ENCODE measurements at places on chromosomes 4 and X.

DNA sequence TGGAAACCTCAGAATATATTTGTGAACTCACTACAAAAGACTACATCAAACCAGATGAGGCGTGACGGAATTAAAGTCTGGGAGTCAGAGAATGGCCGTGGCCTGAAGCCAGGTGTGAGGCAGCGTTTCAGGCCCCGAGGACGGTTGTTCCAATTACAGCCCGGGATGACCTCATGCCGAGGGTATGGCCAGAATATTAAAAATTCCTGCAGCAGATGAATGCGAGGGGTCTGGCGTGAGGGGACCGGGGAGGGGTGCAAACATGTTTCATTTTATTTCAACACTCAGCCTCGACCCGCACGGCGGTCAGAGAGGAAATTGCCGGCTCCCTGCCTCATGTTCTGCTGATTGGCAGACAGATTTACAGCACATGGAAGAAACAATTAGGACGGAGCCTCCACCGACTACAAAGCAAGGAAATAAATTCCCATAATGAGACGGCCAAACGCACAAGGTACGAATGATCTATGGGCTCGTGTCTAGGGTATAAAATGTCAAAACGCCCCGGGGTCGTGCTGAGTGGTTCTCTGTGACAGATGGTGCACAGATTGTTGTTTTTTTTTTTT, 289.7 kb downstream of the SHOX start:
- DNase-seq, result no peak

DNA sequence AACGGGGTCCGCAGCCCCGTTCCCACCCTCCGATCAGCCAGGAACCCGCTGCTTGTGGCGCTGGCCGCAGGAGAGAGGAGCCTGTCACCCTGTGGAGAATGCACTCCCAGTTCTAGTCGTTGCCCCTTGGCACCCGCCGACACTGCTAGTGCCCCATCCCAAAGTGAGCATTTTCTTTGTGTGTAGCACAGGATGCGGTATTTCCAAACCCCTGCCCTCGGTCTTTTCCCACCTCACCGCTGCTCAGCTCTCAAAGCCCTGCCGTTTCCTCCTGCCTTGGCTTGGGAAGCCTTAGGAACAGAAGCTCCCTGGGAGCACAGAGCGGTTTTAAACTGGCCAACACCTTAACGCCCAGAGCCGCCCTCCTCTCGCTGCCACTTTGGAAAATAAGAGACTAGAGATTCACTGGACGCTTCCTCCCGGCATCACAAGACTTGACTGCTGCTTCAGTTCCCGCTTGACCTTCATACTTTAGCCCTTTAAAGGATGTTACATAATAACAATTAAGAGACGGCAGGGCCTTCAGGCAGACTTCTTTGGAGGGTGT, 772 bp downstream of the CYP4V2 start:
- DNase-seq, result no peak

- DNase-seq, result no peak
These were observed 37.4 kb downstream of the CLOCK start for GRCh38 chr4:55509266-55509665.

DNA sequence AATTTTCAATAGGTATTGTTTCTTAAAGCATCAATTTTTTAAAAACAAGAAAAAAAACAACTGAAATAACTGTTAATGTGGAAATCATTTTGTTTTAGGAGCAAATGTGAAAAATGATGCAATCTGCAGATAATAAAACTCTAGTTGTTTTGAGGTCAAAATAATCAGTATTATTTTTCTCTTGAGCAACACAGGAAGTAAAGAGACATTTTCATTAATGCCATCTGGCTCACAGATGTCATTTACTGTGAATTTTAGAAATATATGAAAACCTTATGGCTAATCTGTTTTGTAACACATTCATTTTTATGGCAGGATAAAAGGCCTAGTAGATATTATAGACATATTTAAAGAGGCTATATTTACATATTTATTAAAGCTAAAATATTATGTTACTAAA, 141.6 kb downstream of the PCDH18 start:
- no peak for DNase-seq

GRCh38 chr4:120796271-120796670, 126.3 kb downstream of the PRDM5 start:
- no peak for DNase-seq

GRCh38 chr4:3040452-3041191, 33.7 kb downstream of the HTT-AS start:
- DNase-seq, result no peak

- DNase-seq, result no peak
These were observed 47.8 kb downstream of the ELF2 start for GRCh38 chr4:139129206-139129605.

- no peak for DNase-seq
These were observed 139.9 kb downstream of the NDST3 start for GRCh38 chr4:118173956-118174725.

GRCh38 chr4:25172961-25173915, 13.0 kb upstream of the SEPSECS start:
- no peak for DNase-seq

DNA sequence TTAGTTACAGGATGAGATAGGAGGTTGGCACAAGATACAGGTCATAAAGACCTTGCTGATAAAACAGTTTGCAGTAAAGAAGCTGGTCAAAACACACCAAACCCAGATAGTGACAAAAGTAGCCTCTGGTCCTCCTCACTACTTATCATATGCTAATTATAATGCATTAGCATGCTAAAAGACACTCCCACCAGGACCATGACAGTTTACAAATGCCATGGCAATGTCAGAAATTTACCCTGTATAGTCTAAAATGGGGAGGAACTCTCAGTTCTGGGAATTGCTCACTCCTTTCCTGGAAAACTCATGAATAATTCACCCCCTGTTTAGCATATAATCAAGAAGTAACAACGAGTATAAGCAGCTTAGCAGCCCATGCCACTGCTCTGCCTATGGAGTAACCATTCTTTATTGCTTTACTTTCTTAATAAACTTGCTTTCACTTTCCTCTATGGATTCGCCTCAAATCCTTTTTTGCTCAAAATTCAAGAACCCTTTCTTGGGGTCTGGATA, 1254.4 kb downstream of the PCDH7 start:
- no peak for DNase-seq

- DNase-seq, result no peak
These were observed 235.4 kb downstream of the GPC3 start for GRCh38 chrX:133749951-133750350.

- no peak for DNase-seq
These were observed 28.7 kb downstream of the NLRP2B start for GRCh38 chrX:57651169-57651919.

- DNase-seq, result no peak
These were observed 40.9 kb downstream of the SOWAHB start for GRCh38 chr4:76857074-76857409.

DNA sequence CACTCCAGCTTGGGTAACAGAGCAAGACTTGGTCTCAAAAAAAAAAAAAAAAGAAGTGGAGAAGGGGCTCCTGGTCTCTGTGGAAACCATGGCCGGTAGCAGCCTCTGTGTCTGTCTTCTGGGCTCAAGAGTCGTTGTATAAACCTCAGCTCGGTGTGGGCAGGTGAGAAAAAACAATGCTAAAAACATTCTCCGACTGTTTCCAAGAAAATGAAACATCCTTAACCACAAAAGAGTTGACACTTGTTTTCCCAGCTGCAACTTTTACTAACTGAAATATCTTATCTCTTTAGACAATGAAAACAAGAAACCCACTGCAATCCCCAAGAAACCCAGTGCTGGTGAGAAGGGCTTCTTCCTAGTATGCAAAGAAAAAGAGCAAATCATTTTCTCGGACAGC, 26.2 kb downstream of the CD99 start:
- no peak for DNase-seq

DNA sequence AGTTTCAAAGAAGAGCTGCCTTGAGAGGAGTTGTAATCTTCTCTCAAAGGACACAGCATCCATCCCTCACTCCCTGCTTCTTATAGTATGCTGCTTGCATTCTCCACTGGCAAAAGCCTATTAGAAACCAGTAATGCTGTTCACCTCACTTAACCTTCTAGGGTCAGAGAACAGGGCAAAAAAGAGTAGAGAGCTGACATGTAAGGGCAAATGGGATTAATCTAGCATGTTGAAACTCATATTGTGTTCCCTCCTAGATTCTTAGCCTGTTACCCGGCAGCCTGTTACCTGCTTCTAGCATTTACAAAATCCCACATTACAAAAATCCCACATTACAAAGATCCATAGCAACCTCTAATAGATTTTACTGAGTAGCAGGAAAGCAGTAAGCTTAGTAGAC, 244.7 kb downstream of the SLC7A11 start:
- no peak for DNase-seq

DNA sequence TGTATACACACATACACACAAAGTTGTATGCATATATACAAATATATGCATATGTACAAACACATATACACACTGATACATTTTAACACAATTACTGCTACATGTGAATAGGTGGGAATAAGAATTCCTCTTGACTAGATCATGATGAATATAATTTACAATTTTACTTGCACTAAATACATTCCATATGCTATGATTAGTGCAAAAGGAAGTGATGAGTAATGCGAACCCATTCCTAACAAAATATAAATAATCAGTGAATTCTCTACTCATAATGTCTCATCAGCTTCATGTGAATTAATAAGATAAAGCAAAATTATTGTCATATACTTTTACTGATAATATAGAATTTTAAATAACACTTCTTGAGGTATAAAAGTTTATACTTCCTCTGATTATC, 1077.3 kb upstream of the PCDH10 start:
- no peak for DNase-seq

DNA sequence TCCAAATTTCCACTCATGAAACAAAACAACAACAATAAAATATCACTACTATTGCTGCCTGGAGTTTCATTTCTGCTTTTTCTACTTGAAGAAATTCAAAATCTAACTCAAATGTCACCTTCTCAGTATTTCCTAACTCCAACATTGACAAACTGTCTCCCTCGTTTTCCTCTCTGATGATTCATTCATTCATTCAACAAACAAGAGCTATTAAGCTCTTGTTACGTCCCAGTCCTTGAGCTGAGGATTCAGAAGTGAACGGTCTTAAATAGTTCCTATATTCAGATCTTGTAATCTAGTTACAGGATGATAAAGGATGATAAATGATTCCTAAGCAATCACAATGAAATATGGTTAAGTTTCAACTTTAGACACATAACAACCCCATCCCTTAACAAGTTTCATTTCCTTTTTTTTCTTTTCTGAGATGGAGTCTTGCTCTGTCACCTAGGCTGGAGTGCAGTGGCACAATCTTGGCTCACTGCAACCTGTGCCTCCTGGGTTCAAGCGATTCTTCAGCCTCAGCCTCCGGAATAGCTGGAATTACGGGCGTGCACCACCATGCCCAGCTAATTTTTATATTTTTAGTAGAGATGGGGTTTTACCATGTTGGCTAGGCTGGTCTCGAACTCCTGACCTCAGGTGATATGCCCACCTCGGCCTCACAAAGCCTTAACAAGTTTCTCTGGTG, 1.7 kb downstream of the SLC9B2 start:
- DNase-seq, result no peak

DNA sequence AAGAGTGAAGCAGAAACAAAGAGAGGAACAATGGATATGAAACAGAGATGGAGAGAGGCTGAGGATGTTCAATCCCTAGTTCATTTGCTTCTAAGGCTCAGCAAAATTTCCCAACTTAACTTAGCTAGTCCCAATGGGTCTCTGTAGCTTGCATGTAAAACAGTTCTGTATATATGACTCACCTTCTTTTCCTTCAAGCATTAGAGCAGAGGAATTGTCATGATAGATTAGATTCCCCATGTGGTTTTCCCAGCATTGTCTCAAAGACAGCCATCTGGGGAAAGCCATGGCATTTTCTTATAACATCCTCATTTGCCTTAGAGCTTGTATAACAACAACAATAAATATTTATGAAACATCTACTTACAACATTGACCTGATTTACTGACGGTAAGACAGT, 93.9 kb upstream of the GATB start:
- no peak for DNase-seq

DNA sequence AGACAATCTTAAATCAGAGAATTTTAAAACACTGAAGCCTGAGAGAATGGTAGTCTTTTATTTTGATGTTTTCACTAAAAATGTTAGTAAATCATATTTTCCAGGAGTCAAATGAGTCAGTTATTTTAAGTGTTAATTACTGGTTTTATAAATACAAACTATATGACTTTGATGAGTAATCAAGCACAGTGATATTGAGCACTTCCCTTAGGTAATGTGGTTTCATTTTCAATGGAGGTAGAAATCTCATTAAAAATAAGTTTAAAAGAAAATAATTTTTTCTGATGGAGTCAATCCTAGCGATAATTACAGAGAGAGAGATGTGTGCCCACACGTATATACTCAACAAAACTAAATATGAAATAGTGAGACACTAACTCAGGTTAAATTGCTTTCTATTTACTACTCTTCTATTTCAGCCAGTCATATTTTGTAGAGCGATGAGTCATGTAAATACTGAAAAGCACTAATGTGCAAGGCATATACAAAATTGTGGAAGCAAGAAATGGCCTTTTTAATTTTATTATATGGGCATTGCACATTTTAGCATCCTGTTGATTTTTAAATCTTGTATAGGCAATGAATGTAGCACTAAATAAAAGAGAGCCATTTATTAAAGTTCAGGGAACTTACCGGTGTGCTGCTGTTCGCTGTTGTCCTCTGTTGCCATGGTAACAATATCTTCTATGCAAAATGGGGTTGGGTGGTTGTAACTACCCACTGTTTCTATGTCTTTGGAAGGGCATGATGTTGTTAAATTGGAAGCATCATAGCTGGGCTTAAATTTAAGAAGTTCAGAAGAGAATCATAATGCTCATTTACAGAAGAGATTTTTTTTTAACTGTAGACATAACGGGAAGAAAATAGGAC, 513.7 kb downstream of the TLL1 start:
- no peak for DNase-seq

DNA sequence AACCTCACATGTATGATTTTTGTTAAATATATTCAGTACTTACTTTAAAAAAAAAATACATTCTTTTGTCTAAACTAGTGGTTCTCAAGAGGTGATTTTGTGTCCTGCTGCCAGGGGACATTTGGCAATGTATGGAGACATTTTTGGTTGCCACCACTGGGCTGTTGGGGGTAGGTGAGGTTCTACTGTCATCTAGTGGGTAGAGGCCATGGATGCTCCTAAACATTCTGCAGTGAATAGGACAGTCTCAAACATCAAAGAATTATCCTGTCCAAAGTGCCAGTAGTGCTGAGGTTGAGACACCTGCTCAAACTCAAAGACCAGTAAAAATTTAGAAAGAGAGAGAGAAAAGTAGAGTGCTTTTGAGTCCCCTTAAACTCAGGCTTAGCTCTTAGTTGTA, 32.9 kb upstream of the PGM2 start:
- no peak for DNase-seq

- DNase-seq, result no peak
These were observed 23.8 kb downstream of the FLNA start for GRCh38 chrX:154350429-154351182.
